ENCODE measurements at places on chromosomes 2 and 18.
A peak's percentile ranks its signal among the peaks of the same experiment; 100 is the strongest.

- DNase-seq, result no peak
These were observed 10.7 kb downstream of the DBI start for GRCh38 chr2:119377294-119377992.

DNA sequence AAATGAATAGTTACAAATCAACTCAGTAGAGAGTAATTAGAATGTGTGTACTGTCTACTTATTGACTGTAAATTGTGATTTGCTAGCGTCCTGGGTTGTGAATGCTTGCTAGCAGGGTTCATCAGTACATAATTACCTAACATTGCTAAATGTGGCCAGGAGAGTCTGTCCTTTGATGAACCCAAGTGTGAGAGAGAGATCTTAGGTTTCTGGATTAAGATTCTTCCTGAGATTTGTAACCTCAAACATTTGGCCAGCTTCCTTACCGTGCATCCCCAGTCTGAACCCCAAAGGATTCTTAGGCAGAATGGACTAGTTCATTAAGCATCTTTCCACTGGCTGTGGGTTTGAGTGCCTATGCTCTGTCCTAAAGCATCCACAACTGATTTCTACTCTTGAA lies 84.0 kb upstream of the ITPRID2 start:
- no peak for DNase-seq

GRCh38 chr2:170204298-170204951 lies 26.5 kb downstream of the MYO3B start:
- no peak for DNase-seq

- no peak for DNase-seq
These were observed 295.5 kb downstream of the ZNF521 start for GRCh38 chr18:25056429-25056828.

GRCh38 chr2:172096626-172097547 lies 5.8 kb downstream of the DLX2 start:
- no peak for DNase-seq

GRCh38 chr2:39141334-39142271 lies 20.8 kb upstream of the SOS1 start:
- no peak for DNase-seq

DNA sequence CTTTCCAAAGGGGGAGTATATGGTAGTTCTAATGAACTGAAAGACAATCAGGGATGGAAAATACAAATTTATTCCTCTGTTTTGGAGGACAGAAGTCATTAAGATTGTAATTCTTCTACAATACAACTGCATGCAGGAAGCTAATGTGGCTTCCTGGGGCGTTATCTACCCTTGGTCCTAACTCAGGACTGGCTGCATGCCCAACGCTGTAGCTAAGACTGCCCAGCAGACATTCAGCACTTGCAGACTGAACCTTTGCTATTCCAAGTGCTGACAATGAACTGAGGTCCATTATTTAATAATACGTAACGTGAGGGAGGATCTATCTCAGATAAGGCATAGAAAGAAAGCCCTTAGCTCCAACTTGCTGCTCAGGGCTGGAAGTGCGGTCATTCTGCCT lies 53.2 kb downstream of the ZAP70 start:
- no peak for DNase-seq

GRCh38 chr2:234500394-234501006 lies 3.6 kb upstream of the ARL4C start:
- peak; percentile 67 for DNase-seq

- no peak for DNase-seq
These were observed 68.0 kb upstream of the CABLES1 start for GRCh38 chr18:23067236-23067635.

DNA sequence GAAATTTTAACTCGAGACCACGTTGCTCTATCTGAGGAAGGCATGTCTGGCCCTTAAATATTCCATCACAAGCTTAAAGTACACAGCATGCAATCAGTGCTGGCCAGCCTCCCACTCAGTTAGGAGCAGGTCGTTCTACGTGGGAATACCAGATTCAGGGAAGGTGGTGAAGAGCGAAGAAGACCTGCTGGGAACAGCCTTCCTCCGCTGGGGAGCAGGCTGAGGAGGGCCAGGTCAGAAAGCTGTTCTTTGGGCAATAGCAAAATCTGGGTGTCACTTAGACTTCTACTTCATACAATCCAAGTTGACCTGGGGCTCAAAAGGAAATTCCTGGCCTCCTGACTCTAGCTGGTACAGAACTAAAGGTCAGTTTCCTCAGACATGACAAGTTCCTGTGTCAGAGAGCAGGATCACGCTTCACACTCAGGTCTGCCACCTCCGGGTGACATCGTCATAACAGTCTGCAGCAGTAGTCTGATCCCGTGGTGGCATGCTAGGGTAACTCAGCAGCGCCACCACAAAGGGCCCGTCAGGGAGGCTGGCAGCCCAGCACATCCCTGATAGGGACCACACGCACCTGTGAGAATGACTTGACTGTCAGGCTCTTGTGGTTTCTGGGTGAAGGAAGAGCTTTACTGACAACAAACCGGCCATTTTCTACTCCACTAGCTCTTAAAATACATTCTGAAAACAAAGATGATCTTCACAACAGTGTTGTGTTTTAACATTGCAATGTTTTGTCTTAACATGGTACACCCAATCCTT lies 35.2 kb upstream of the NAPG start:
- DNase-seq, result peak; percentile 34

DNA sequence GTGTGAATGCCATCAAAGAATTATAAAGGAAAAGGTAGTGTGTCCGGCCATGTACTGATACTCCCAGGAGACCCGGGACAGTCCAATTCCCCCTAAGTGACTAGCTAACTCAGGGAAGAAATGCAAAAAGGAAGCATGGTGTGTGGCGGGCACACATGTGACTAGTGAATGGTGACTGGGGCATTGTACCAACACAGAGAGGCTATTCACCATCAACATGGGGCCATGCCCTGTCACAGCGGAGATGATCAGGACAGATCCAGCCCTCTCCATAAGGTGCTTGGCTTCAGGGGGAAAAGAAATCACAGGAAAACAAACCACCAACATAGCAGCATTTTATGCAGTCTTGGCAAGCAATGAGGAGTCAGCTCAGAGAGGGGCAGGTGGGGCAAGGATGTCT lies 34.3 kb downstream of the FAM168B start:
- no peak for DNase-seq

DNA sequence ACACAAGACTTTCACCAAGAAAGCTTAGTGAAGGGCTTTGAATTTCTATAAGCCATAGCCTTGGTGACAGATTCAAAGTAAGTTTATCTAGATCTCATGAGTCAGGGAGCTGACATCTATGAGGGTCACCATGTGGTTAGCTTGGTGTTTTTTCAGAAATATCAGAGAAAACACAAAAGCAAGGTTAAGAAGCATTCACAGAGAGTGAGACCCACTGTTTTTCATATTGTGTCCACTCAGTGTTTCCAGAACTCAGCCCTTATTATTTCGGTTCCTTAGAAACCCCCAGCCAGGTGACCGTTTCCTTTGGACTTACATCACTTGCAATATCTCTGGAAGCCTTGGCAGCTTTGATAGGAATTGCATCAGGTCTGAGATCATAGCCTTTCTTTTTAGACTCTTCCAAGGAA lies 76.6 kb downstream of the NEB start:
- no peak for DNase-seq

DNA sequence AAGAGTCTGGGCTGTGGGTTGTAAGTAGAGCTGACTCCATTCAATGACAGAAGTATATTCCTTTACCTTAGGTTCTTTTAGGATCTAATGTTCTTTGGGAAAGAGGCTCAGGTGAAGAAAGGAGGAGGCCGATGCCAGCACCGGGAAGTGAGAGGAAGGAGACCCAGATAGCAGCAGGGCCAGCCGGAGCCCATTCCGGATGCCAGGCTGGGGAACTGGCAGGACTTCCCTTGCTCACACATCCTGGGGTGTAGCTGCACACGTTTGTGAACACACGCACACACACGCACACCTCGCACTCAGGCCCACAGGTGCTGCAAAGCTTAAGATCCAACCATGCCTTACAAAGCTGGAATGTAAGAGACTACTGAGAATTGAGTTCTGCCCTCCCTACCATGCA lies 95.8 kb upstream of the SMAD2 start:
- DNase-seq, result no peak

DNA sequence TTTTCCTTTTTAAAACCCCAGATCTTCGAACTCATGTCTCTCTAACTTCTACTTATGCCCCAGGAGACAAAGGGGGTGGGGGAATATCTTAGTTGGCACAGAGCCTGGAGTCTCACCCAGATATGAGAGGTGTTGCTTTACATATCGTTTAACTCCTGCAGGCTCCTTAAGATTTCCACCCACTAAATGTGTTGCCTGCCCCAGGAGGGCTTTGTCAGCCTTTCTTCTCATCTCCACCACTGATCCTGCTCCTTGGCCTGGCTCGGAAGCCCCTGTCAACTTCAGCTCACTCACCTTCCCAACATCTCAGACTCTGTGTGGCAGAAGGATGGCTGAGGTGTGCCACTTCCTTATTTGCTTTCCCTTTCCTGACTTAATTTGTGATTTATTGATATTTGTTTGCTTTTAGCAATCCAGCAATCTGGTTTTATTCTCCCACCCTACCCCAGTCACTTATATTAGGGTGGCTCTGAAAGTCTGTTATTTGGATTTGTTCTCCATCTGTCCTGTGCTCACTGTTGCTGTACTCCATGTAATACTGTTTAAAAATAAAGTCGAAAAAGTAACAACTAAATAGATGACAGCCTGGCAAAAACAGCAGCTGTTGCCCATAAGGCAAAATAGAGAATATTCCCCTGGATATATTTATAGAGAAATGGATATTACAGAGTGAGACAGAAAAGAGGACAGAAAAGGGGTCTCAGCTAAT lies 200.6 kb downstream of the ZBTB7C start:
- no peak for DNase-seq

GRCh38 chr18:27860011-27860410 lies 316.9 kb downstream of the CDH2 start:
- DNase-seq, result no peak

- DNase-seq, result no peak
These were observed 23.8 kb upstream of the PTMA start for GRCh38 chr2:231684314-231685223.

DNA sequence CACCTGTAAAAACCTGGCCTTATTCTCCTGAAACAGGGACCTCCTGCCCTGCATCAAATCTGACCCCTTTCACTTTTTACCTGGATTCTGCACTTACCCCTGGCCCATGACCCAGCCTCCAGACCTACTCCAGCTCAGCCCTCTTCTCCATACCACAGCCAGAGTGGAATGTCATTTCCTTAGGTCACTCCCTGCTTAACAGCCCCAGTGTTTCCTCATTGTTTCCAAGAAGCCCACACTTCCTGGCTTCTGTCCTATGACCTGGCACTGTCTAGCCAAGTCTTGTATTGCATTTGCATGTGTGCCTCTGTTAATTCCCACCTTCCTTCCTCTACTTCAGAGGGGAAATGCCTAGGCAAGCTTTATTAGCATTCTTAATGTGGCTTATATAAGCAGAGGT lies 51.4 kb upstream of the TRIB2 start:
- DNase-seq, result no peak

DNA sequence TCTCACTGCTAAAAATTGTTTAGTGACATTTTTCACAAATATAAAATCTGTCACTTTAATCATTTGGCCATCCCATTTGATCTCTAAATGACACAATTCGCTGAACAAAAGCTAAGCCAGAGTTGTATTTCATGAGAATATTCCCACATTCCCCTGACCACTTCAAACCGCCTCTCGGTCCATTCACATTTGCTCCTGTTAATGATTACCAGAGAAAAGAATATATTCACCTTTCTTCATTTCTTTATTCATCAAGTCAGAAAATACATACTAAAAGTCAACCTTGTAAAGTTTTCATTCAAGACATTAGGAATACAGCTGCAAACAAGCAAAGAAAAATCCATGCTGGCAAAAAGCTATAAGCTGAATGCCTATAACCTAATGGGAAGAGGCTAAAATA lies 225.5 kb downstream of the DOK6 start:
- DNase-seq, result no peak

DNA sequence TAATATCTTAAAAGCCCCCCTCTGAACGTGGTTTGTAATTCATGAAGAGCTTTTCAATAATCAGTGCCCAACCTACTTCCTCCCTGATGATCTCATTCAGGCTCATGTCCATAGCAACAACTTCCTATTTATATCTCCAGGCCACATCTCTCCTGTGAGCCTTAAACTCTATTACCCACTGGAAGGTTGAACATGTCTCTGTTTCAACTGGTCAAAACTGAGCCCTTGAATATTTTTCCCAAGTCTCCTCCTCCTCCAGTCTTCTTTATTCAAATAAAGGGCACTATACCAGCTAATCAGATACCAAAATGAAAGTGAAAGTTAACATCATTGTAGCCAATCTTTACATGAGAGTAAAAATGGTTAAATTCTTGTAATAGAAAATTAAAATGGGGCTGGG lies 63.7 kb upstream of the ITGA4 start:
- no peak for DNase-seq

Data from activated gamma-delta T cell treated with Interleukin-2 at 50 U/mL for 16 hours (primary cell).